ENCODE measurements at places on chromosomes 3 and 15.

- no peak for DNase-seq
Measured at GRCh38 chr3:10169000-10169496, 4.3 kb downstream of the IRAK2 start.

GRCh38 chr15:74243431-74243830 is 7.3 kb downstream of the CCDC33 start:
- DNase-seq: no peak

DNA sequence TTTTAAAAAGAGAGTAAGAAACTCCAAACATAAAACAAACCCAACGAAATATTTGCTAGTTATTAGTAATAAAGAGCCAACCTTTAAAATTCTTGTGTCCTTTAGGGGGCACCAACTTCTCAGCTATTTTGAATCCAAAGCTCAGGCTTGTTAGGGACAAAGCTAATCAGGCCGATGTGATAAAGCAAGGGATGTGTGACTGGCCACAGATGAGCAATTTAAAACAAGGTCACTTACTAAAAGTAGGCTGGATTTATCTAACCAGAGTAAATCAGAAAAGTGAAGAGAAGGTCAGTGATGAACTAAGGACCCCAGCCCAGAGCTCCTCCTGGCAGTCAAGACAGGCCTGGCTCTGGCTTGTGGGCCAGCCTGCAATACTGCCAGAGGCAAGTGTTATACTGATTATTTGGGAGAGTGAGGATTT is 108.5 kb downstream of the CYP19A1 start:
- DNase-seq: no peak

GRCh38 chr3:131218196-131218595 is 163.4 kb upstream of the NUDT16 start:
- DNase-seq: no peak

GRCh38 chr3:50655009-50655830 is 19.5 kb upstream of the DOCK3 start:
- DNase-seq: peak; percentile 21

- no peak for DNase-seq
Measured at GRCh38 chr15:56199038-56199437, 44.6 kb downstream of the RFX7 start.

DNA sequence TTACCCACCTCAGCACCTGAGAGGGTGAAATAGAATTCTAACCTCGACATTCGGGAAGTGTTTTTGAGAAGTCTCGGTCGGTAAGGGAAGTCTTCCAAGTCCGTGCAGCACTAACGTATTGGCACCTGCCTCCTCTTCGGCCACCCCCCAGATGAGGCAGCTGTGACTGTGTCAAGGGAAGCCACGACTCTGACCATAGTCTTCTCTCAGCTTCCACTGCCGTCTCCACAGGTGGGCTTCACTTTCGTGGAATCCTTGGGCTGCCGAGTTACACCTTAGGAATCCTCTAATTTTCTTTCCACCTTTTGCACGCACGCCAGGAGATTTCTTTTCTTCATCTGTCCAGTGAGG is 775 bp downstream of the CCNDBP1 start:
- no peak for DNase-seq

Measured in activated T-cell treated with anti-CD3 and anti-CD28 coated beads, Interleukin-2, amount 50 U/mL, for 72 hours (primary cell).